ENCODE measurements at places on chromosomes 6 and 20. TPM values are rescaled to one million over a fixed set of nuclear protein-coding genes. Genes with fewer than 3 reads are reported as not detected.

TFAP2A gene
- 6.3 TPM for total RNA-seq

NMBR gene
- not detected for total RNA-seq

GPLD1 gene
- 0.81 TPM for total RNA-seq

SYCP2L gene
- 1.9 TPM for total RNA-seq

LAMA4 gene
- 0.80 TPM for total RNA-seq
